ENCODE measurements at places on chromosomes 2 and 18. TPM values are rescaled to one million over a fixed set of nuclear protein-coding genes. Genes with fewer than 3 reads are reported as not detected.

TTN gene
- 0.66 TPM for total RNA-seq

PLCL1 gene
- 3.8 TPM for total RNA-seq

SCYGR1 gene
- not detected for total RNA-seq

KYNU gene
- total RNA-seq, result not detected

OR6B2 gene
- total RNA-seq, result not detected

ALPG gene
- not detected for total RNA-seq

EHD3 gene
- total RNA-seq, result 5.9 TPM

IL36RN gene
- total RNA-seq, result not detected

EML6 gene
- total RNA-seq, result 0.63 TPM

MC5R gene
- total RNA-seq, result not detected

RFTN2 gene
- total RNA-seq, result 3.8 TPM

DSG1 gene
- total RNA-seq, result not detected
